Transverse colon (tissue), 4 donors: ENCODE measurements at places on chromosomes 11 and 22.

DNA sequence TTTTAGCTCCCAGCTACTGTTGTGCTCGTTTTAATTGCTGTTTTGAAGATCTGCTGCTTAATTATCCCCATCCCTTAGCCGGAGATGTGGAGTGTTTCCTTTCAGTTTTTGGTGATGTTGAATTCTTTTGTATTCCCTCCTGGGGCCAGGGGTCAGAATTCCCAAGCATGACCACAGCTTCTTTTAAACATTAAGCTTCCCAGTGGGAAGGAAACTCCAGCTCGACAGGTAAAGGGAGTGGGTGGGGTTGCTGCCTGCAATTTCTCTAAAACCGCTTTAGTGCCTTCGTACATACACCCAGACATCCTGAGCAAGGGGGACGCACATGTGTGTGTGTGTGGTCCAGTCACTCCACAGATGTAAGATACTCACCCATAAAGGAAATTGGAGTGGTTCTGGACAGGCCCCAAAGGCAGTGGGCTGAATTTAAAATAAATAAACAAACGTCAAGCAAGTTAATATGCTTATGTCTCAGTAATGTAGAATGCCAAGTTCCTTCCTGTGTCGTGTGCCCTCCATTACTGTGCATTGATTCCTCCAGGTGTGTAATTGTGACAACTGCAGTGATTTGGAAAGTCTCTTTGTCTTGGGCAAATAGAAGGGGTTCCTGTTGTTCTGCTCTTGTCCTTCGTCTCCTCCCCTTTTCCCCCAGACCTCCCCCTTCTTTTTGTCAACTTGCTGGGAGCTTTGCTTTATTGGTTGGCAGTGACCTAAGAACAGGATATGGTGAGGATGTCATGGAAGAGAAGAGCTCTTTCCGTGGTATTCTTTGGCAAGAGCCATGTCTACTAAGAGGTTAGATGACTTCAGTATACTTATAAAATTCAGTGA, 19.2 kb upstream of the ADSL start:
- H3K4me1 ChIP-seq = peaks cover 17% of the 10 kb centered on the region
- DNase-seq = no peak
- H3K36me3 ChIP-seq = no peaks in the 10 kb centered on the region
- no peak overlapping the region for H3K27ac ChIP-seq

- no peaks in the 10 kb centered on the region for H3K36me3 ChIP-seq
- H3K4me1 ChIP-seq = no peaks in the 10 kb centered on the region
- no peak overlapping the region for H3K4me3 ChIP-seq
- no peak overlapping the region for H3K27ac ChIP-seq
- H3K27me3 ChIP-seq = no peaks in the 10 kb centered on the region
These were observed 856.4 kb upstream of the LRRC4C start for GRCh38 chr11:42315846-42316245.

- no peak overlapping the region for H3K27ac ChIP-seq
- H3K4me3 ChIP-seq = no peak overlapping the region
- peaks cover 20% of the 10 kb centered on the region for H3K27me3 ChIP-seq
- no peaks in the 10 kb centered on the region for H3K36me3 ChIP-seq
These were observed 67.7 kb downstream of the IGLL5 start for GRCh38 chr22:22955276-22955798.

- no peak overlapping the region for H3K4me3 ChIP-seq
- peaks cover 14% of the 10 kb centered on the region for H3K4me1 ChIP-seq
- no peak overlapping the region for H3K27ac ChIP-seq
- DNase-seq = no peak
These were observed 5.5 kb downstream of the CAPN1 start for GRCh38 chr11:65187146-65187675.

DNA sequence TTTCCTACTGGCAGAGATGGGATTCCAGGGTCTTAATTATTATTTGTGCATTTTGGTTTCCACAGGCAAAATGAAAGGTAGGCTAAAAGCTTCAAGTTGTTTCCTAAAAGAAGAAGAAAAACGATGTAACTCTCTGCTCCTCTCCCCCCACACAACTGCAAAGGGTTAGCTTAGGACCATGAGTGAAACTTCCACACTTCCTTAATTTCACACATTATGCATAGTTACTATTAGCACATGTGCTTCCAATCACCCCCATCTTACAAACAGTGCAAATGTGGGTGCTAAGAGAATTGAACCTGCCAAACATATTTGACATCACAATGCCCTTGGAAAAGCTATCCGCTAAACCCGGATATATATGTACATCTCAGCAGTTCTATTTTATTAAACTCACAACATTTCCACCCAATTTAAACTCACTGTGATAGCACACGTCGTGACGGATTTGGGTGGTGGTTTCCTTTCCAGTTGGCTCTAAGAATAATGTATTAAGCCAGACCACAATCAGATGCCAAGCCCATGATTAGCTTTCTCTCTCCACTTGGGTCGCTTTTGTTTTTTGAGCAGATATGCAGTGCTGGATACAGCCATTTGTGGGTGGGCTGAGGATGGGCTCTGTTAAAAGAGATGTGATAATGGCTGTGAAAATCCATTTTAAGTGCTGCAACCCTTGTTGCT, 245.0 kb upstream of the POU2AF2 start:
- DNase-seq = no peak
- no peak overlapping the region for H3K4me3 ChIP-seq
- no peak overlapping the region for H3K27ac ChIP-seq
- H3K4me1 ChIP-seq = no peaks in the 10 kb centered on the region
- H3K36me3 ChIP-seq = no peaks in the 10 kb centered on the region

GRCh38 chr22:49936973-49937757, 18.7 kb downstream of the CRELD2 start:
- no peak for DNase-seq
- peak overlapping the region; percentile 89 for H3K27ac ChIP-seq
- no peaks in the 10 kb centered on the region for H3K27me3 ChIP-seq
- no peak overlapping the region for H3K4me3 ChIP-seq

GRCh38 chr22:37139762-37140161, 10.0 kb downstream of the IL2RB start:
- H3K27ac ChIP-seq = no peak overlapping the region
- DNase-seq = no peak
- no peaks in the 10 kb centered on the region for H3K4me1 ChIP-seq

DNA sequence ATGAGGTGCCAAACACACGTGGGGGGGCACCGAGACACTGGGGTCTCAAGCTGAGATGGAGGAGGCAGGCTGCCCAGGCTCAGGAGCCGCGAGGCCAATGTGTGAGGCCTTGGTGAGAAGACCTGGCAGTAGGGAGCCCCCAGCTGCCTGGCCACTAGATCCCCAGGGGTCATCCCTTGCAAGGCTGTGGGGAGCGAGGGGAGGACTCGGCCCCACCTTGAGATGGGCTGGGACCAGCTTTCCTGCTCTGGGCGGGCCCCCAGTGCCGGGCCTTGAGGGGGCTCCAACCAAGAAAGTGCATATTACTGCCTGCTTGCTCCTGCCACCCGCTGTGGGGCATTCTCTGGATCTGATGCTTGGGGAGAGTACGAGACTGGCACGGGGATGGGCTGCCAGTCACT, 107.0 kb downstream of the CTTN start:
- H3K27ac ChIP-seq = no peak overlapping the region
- H3K4me3 ChIP-seq = no peak overlapping the region
- no peaks in the 10 kb centered on the region for H3K36me3 ChIP-seq
- no peaks in the 10 kb centered on the region for H3K27me3 ChIP-seq
- no peak for DNase-seq

- peaks cover 22% of the 10 kb centered on the region for H3K27me3 ChIP-seq
- no peaks in the 10 kb centered on the region for H3K36me3 ChIP-seq
- H3K4me1 ChIP-seq = peaks cover 4% of the 10 kb centered on the region
- H3K27ac ChIP-seq = no peak overlapping the region
- no peak for DNase-seq
- H3K4me3 ChIP-seq = no peak overlapping the region
These were observed 66.6 kb upstream of the ASPHD2 start for GRCh38 chr22:26362471-26362870.

- H3K4me3 ChIP-seq = no peak overlapping the region
- H3K36me3 ChIP-seq = no peaks in the 10 kb centered on the region
- H3K27me3 ChIP-seq = peaks cover under 1% of the 10 kb centered on the region
- peak; percentile 9 for DNase-seq
- H3K4me1 ChIP-seq = no peaks in the 10 kb centered on the region
These were observed 5.9 kb downstream of the LRRC32 start for GRCh38 chr11:76664578-76665061.

GRCh38 chr11:60658409-60658808, 41.0 kb upstream of the MS4A8 start:
- H3K27ac ChIP-seq = no peak overlapping the region
- no peaks in the 10 kb centered on the region for H3K4me1 ChIP-seq
- H3K27me3 ChIP-seq = no peaks in the 10 kb centered on the region
- no peak for DNase-seq
- H3K36me3 ChIP-seq = no peaks in the 10 kb centered on the region
- H3K4me3 ChIP-seq = no peak overlapping the region

DNA sequence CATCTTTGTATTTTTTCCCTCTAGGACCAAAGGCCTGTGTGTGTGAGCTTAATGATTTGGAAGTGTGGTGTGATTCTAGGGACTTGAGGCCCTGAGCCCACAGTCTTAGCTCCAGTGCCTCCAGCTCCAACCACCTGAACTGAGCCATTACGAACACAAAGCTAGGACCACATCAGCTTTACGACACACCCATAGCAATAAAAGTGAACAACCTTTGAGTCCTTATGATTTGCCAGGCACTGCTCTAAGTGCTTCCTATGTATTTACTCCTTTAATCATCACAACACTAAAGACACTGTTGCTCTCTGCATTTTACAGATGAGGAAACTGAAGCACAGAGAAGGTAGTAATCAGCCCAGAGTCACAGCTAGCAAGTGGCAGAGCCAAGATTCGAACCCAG, 126.4 kb downstream of the EHF start:
- no peak for DNase-seq
- H3K4me1 ChIP-seq = no peaks in the 10 kb centered on the region
- H3K4me3 ChIP-seq = no peak overlapping the region
- H3K27me3 ChIP-seq = no peaks in the 10 kb centered on the region
- H3K27ac ChIP-seq = peak overlapping the region; percentile 30
- H3K36me3 ChIP-seq = no peaks in the 10 kb centered on the region

DNA sequence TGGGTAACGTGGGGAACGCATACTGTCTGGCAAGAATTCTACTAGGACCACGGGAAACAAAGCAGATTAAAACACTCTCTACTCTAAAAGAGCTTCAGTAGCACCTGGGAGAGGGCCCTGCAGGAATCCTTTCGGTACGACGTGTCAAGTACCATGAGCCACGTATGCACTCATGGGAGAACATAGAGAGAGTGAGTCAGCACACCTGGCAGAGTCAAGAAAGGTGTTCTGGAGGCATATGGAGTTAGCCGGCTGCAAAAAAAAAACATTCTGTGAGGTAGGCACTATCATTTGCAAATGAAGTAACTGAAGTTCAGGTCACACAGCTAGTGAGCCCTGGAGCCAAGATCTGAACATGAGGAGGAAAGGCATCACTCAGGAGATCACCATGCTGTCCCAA, 71.1 kb upstream of the BID start:
- DNase-seq = no peak
- no peaks in the 10 kb centered on the region for H3K27me3 ChIP-seq
- H3K4me3 ChIP-seq = no peak overlapping the region
- no peaks in the 10 kb centered on the region for H3K36me3 ChIP-seq
- peaks cover 27% of the 10 kb centered on the region for H3K4me1 ChIP-seq
- H3K27ac ChIP-seq = peak overlapping the region; percentile 73
